AG09309 (cell line): ENCODE measurements at places on chromosomes 4 and X.

DNA sequence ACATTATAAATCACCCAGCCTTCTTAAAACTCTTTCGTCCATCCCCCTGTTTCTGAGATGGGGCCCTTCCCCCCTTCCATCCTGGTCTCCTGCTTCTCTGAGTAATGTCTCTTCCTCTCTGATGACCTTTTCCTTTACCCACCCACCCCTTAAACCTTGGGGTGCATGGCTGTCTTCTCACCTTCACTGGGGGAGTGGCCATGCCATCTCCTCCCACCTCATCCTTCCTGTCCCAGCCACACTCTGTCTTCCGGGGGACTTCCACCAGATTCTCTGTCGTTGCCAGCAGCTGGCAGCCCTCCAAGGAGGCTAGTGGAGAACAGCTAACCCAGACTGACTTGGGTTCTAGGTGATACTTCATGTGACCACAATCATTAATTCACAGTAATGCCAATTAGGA, 83.2 kb upstream of the SCML1 start:
- DNase-seq, result no peak

GRCh38 chr4:99403380-99404184, 31.6 kb downstream of the ADH7 start:
- DNase-seq, result no peak

DNA sequence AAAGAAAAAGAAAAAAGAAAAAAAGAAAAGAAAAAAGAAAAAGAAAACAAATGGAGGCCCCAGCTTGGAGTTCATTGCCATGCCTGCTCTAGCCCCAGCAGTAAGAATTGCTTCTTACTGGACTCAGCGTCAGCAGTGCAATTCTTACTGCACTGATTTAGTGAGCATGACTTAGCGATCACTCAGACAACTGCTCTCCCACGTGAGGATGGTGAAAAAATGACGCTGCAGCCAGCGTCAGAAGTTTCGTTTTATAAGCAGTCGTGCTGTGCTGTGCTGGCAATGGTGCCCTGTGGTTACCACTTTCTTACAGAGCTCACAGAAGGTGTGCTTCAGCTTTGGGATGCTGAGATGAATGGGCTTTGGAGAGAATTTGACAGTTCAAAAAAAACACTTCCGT, 68.3 kb upstream of the DDX3X start:
- peak; percentile 51 for DNase-seq

DNA sequence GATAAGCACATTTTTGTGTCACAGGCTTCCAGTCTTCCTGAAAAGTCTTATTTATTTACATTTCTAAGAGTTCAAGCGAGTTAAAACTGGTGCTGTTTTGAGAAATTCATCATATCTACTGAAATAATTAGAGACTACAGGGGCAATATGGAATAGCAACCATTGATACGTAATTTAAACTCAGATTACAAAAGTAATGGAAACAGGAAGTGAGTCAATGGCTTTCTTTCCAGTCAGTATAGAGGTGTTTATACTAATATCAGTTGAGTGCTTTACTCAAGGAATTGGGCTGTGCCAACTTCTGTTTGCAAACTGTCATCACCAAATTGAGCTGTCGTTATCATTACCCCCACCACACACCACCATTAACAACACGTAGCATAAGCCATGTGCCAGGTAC, 222.7 kb downstream of the COL25A1 start:
- DNase-seq, result no peak

- DNase-seq, result no peak
Measured at GRCh38 chr4:72169861-72170260, 138.1 kb downstream of the NPFFR2 start.
